ENCODE measurements at places on chromosomes 6 and 20.

DNA sequence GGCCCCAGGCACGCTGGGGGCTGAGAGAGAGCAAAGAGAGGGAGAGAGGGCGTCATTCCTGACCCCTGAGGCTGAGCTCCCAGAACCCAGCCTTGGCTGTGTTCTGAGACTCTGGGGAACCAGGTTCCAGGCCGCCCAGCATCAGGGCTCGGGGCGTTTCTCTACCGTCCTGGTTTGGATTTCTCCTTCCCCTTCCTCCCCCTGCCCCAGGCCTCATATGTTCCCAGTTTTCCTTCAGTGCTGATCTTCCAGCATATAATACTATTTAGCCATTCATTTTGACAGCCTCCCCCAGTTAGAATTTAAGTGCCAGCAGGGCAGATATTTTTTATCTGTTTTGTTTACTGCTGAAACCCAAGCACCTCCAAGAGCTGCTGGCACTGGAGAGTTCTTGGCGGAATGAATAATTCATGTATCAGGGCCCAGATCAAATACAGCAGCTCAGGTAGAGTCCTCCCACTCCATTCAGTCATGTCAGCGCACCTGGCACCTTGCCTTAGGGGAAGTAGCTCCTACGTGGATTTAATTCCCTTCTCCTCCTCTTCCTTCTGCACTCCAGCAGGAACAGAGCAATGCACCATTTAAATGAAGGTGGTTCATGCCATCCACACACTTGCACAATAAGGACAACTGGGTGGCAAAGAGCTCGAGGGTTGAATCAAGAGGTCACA lies 23.4 kb upstream of the FRMD1 start:
- no peak for DNase-seq

DNA sequence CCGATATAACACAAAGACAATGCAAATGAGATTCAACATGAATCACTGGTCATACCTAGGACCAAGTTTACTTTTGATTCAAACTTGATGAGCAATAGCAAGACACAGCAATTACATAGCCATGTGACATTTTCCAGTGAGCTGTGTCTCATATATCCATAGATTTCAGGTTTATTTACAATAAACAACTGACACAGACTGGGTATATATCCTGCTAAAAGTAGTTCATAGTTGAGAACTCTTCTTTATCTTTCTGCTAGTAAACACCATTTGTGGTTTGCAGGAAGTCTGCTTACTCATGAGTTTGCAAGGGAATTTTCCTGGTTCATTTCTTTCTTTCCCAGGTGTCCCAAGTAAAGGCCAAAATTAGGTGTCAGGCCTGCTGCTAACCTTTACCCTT lies 343.4 kb downstream of the KIF16B start:
- no peak for DNase-seq

GRCh38 chr6:39269961-39270360 lies 40.7 kb upstream of the KCNK5 start:
- no peak for DNase-seq

DNA sequence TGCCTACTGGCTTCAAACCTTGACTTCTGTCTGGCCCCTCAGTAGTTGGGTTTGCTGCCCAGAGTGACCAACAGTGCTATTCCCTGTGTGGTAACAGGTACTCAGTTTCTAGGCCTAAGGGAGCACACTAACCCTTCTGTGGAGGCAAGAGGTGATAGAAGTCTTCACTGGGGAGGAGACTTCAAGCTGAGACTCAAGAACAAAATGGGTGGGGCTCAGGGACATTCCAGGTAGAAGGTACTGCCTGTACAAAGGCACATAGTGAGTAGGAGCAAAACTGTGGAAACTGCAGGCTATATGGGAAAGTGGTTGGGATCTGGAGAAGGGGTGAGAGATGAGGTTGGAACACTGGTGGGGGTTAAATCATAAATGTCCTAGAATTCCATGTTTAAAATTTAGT lies 2.3 kb upstream of the SCAND1 start:
- DNase-seq: no peak

Data from GM12864 (cell line).